ENCODE measurements at places on chromosomes 6 and 20.

DNA sequence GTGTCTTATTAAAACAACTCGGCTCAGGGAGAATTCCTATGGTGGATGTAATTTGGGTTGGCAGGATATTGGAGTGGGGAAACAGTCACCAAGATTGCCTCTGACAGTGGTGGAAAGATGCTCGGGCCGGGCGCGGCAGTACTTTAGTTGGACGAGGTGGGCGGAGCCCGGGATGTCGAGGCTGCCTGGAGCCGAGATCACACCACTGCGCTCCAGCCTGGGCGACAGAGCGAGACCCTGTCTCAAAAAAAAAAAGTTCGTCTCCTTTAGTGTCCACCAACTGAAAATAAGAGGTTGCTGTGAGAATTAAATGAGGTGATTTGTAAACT is 621 bp downstream of the NOL7 start:
- DNase-seq, result peak; percentile 32

DNA sequence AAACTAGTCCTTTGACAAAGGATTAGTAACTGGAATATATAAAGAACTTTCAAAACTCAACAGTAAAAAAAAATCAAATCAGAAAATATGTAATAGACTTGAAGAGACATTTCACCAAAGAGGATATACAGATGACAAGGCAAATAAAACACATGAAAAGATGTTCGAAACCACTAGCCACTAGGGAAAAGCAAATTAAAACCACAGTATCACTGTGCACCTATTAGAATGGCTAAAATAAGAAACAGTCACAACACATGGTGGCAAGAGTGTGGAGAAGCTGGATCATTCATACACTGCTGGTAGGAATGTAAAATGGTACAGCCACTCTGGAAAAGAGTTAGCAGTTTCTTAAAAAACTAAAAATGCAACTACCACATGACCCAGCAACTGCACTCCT is 14.9 kb downstream of the ZBTB2 start:
- no peak for DNase-seq

GRCh38 chr6:8279041-8279805 is 156.1 kb downstream of the SLC35B3 start:
- no peak for DNase-seq

GRCh38 chr6:147507162-147508041 is 1.1 kb upstream of the SAMD5 start:
- DNase-seq, result no peak

GRCh38 chr20:40680161-40680959 is 8.7 kb downstream of the MAFB start:
- no peak for DNase-seq

GRCh38 chr6:147060636-147061035 is 143.6 kb upstream of the STXBP5 start:
- no peak for DNase-seq

DNA sequence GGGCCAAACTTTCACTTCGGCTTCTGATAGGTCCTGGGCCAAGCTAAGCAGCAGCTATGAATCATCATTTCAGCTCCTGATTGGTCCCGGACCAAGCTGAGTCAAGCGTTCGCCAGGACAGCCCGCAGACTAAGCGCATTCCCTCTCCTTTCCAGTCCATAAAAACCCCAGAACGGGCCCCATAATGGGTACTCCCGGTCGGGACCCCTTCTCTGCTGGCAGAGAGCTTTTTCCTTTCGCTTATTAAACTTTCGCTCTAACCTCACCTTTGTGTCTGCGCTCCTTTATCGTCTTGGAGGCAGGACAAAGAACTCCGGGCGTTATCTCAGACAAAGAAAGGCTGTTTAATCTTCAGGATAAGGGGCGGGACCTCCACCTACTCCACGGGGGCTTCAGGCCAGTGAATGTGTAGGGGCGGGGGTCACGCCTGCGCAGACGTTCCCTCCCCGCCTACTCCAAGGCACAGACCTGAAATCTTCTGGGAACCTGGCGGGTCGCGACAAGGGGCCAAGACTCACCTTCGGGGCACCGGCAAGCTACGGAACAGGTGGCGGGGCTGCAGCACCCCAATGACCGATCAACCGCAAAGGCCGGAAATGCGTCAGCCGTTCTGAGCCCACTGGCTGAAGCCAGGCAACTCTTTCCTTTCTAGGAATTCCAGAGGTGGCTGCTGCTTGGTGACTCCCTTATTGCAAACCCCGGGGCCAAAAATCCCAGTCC is at the start of gene ZSCAN31:
Gene ZSCAN31, minus strand, starts transcription at position 585 of the 720 bp plus-strand sequence. CDS start 6,465 bp downstream, outside the sequence.
- DNase-seq, result peak; percentile 68

DNA sequence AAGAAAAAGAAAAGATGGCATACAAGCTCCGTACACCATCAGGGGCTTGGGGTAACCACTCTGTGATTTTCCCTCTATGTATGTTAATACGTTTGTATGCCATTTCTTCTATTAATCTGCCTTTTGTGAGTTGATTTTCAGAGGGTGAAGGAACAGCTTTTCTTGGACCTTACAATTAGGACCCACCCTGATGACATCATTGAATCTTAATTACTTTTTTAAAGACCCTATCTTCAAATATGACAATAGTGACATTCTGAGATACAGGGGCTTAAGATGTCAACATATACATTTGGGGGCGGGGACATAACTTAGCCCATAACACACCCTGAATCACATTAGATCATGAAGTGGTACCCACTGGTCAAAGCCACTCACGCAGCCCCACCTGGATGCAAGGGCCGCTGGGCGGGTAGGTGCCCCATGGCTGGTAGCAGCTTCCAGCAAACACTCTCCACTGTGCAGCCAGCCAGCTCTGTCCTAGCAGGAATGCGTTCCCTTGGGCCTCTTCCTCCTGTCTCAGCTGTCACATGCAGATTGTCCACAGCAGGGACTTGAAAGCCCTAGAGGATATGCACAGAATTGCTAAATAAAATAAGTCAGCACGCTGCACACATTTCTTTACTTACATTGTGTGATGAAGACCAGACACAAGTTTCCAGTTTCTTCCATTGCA is 74.5 kb downstream of the FOXF2 start:
- no peak for DNase-seq

GRCh38 chr20:38126146-38126921 is 38.7 kb downstream of the TGM2 start:
- DNase-seq, result no peak

All from activated T-cell treated with anti-CD3 and anti-CD28 coated beads for 1 hour (primary cell).